ENCODE measurements at places on chromosomes 5 and 9.
A peak's percentile ranks its signal among the peaks of the same experiment; 100 is the strongest.

GRCh38 chr9:130463763-130464745 is 19.3 kb downstream of the ASS1 start:
- DNase-seq, result no peak

DNA sequence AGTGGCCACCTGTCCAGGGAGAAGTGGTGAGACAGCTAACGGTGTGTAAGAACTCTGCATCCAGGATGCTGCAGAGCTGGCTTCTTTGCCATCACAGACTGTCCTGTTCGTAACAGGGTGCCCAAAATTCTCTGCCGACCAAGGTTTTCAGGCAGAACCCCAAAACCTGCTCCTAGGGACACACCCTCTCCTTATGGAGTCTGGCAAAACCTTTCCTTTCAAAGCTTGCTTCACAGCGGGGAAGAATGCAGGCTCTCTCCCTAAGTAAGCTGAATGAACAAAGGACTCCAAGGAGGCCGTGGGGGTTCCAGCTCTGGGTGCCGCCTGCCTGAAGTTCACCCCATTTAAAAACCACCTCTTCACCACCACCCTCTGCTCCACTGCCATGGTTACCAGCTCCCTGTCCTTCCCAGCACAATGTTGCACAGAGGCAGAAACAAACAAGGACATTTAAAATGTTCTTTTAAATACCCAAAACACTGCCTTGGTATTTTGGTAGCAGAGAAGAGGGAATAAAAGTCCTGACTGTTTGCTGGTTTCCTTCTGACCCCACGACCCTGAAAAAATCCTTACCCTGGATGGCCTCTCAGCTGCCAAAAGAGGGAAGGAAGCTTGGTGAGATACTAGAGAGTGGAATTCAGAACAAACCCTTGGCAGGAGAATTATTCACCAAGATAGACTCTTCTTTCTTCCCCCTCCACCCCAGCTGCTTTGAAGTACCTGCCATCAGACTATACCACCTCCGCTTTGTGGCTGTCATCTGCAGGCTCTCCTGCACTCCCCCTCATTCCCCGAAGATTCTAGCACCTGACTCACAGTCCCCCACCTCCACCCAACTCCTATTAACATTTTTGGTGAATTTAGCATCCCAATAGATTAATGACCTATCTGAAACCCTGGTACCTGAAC is 7.1 kb upstream of the KLF9 start:
- no peak for DNase-seq

DNA sequence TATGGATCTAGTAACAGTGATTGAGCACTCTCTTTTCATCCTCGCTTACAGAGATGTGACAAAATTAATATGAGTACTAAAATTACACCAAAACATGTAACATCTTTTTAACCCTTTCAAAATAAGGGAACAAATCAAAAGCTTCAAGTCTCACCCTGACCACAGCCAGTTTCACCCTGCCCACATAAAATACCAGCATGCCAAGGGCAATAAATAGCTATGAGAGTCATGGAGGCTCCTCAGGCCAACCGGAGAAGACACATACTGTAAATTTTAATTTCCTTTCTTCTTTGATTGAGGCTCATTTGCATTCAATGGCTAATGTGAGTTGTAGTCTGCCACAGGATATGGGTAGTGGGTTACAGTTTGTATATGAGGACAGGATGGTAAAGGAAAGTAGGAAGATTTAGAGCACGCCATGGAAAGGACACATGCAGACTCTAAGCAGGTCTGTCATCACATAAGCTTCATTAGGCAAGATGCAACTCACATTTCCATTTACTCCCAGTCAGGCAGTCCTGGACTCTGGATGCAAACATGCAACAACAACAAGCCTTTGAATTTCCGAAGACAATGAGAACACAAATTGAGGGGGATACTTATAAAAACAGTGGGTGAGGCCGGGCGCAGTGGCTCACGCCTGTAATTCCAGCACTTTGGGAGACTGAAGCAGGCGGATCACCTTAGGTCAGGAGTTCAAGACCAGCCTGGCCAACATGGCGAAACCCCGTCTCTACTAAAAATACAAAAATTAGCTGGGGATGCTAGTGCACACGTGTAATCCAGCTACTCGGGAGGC is 11.3 kb downstream of the IL4 start:
- DNase-seq, result no peak

DNA sequence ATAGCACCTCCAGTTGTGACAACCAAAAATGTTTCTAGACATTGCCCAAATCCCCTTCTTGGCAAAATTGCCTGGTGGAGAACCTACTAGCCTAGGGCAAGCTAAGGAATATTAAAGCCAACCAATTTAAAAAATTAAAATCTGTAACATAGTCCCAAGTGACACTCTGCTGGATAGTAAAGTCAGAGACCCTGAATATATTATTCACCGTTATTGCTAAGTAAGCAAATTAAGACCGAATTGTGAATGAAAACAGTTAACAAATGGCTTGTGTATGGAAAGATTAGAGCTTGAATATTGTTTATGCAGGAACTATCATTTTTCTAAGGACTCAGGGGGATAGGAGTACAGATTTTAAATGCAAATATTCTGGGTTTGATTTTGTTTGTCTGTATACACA is 208.1 kb downstream of the DMAC1 start:
- no peak for DNase-seq

DNA sequence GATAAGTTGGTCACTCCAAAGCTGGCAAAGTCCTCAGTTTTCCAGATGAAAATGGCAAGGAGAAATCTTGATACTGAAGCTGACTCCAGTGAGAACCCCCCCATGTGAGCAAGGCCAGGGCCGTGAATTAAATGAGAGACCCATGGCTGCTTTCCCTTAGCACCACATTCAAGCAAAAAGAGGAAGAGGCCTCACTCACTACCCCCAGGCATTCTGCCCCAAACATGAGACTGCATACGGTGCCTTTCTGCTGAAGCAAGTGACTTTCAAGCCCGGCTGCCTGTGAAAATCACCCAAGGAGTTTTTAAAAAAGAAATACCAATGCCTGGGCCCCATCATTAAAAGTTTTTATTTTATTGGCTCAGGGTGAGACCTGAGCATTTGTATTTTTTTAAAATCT is 66.9 kb downstream of the TMEM252 start:
- DNase-seq, result no peak

GRCh38 chr5:82641331-82642003 is 363.3 kb upstream of the RPS23 start:
- no peak for DNase-seq

- DNase-seq, result no peak
Measured at GRCh38 chr5:93606382-93606752, 23.3 kb downstream of the NR2F1 start.

GRCh38 chr5:149271195-149271715 is 404 bp upstream of the AFAP1L1 start:
- no peak for DNase-seq

GRCh38 chr5:111072949-111073682 is 1.6 kb downstream of the TSLP start:
- peak; percentile 11 for DNase-seq

DNA sequence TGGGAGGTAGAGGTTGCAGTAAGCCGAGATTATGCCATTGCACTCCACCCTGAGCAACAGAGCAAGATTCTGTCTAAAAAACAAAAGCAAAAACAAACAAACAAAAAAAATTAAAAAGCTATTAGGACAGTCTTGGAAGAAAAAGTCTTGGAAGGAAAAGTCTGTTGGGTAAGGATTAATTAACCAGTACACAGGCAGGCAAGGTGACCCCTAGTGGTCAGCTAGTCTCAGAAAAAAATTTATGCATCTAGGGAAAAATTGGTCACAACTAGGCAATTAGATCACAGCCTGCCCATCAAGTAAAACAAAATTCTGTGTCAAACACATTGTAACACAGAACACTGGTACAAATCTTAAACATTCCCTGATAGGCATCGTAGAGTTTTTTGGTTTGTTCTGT is 6.7 kb upstream of the ANKRD18B start:
- no peak for DNase-seq

DNA sequence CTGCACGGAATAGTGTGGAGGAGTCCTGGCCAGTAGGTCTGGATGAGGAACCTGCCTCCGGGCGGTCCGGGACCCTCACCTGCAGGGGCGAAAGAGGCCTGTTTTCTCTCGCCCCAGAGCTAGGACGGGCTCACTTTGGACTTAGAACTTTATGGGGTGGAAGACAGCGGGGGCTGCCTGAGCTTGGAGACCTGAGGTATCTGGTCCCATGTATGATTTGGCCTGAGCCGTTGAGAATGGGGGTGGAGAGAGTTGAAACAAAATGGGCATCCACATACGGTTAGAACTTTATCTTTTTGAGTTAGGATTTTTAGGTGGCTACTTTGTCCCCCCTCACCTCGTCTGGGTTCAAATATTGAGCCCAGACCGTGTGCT is 681 bp upstream of the ETF1 start:
- no peak for DNase-seq

DNA sequence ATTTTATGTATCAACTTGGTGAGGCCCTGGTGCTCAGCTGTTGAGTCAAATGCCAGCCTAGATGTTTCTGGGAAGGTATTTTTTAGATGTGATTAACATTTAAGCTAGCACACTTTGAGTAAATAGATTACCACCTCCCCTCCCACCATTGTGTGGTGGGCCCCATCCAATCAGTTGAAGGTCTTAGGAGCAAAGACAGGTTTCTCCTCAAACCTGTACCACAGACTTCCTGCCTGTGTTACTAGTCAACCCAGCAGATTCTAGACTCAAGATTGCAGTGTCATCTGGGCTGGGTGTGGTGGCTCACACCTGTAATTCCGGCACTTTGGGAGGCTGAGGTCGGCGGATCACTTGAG is 33.8 kb downstream of the MRPL36 start:
- no peak for DNase-seq

GRCh38 chr9:132200706-132201105 is 38.8 kb downstream of the NTNG2 start:
- DNase-seq, result no peak

GRCh38 chr5:115818821-115819220 is 2.4 kb upstream of the CDO1 start:
- DNase-seq, result no peak

GRCh38 chr5:94361832-94362796 is 256.3 kb downstream of the KIAA0825 start:
- no peak for DNase-seq

DNA sequence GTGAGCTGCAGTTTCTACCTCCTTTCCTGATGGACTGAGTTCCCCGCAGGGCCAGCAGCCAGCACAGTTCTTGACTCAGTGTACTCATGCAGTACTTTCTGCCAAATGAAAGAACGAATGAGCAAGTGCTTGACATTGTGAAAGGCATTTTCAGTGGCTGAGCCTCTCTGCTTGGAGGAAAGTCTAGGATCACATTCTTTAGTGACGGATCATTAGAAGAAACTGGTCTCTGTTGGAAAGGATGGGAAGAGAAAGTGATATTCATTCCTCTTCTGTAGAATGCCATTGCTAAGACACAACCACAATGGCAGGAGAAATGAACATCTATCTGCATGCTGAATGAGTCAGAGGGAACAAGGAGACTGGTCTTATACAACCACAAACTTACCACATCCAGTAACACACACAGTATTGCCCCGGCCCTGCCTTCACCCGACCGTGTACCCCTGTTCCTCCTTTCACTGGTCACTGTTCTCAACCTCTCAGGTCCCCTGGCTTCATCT is 206.9 kb downstream of the CRB2 start:
- no peak for DNase-seq

DNA sequence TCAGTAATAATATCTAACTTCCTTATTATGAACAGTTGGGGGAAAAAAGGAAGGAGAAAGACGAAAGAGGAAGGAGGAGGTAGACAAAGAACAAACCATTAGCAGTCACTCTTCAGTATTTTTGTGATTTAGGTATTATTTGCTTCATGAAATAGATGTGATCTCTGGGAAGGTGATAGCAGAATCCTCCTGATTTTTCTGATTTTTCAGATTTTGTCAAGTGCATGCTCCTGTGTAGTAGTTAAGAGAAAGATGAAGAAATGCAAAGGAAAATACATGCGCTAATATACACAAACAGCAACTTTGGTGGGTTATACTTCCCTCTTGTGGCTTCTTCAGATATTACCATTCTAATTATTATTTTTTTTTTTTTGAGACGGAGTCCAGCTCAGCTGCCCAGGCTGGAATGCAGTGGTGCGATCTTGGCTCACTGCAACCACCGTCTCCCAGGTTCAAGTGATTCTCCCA is 31.6 kb downstream of the LMNB1 start:
- no peak for DNase-seq

DNA sequence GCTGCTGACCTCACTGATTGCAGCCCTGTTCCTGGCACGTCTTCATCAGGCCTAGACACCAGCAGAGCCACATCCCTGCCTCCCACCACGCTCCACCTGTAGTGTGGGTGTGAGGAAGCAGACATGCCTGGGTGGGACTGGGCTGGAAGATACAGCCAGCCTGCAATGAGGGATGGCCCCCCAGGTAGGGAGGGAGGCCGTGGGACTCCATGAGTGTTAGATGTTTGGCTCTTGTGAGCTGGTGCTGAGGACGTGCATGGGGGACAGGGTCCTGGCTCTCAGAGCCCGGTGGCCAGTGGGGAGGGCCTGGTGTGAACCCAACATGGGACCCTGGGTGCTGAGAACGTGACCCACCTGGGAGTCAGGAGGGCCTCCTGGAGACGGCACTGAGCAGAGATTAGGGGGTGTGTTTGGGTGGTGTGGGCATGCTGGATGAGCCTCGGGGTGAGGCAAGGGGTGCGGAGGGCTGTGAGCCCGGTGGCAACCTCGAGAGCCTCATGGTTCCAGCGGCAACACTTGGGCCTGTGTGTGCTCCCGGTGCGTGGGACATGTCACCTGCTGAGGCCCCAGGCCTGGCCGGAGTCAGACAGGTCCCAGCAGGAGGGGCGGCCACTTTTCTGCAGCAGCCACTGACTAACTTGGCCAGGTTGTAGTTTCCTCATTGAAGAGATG is 87.6 kb downstream of the PHF2 start:
- DNase-seq, result no peak

DNA sequence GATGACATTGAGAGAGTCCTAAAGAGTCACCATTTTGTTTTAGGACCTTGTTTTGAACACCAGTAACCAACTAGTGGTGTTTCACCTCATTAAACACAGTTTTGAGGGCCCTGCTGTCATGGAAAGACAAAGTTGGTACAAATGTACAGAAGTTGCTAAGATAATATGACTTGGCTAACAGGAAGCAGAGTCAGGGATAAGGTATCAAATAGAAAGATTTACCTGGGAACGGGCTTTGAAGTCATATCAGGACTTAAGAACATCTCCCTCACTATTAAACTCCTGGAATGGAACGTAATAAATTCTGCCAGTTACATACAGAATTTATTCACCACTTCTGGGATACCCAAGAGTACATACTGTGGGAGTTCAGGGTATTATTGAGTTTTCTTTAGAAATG is 115.6 kb downstream of the SNCAIP start:
- no peak for DNase-seq

DNA sequence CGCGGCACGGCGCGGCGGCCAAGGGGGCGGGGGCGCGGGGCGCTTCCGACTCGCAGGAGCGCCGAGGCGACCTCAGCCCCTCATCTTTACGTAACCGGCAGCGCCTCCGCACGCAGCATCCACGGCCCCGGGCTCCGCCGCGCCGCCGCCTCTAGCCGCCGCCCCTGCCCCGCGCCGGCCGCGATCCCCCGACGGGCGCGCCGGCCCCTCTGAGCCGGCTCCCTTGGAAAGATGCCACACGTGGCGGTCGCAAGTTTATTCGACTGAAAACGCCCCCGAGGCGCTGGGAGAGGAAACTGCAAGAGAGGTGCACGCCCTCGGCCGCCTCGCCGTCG is 1.0 kb downstream of the KLF9 start:
- DNase-seq, result no peak

- DNase-seq, result no peak
Measured at GRCh38 chr9:119677811-119678505, 308.7 kb upstream of the BRINP1 start.

Measured in CD4-positive, alpha-beta T cell (primary cell).